Endodermal cell (in vitro differentiated cells): ENCODE measurements at places on chromosomes 3 and 15. TPM values are rescaled to one million over a fixed set of nuclear protein-coding genes. Genes with fewer than 3 reads are reported as not detected.

GPR149 gene
- total RNA-seq = not detected in 2 replicates

C3orf49 gene
- not detected in 3 replicates for total RNA-seq

CRABP1 gene
- total RNA-seq = 103 and 118 TPM in 2 replicates

MEF2A gene
- total RNA-seq = 25.5 and 28.6 TPM in 2 replicates

LRRC31 gene
- total RNA-seq = not detected in 2 replicates

TF gene
- 0.23 and 0.40 TPM in 2 replicates for total RNA-seq

MST1 gene
- 25.7 and 30.8 TPM in 2 replicates for total RNA-seq

UBAP1L gene
- 1.5 to 4.3 TPM (median 3.4 TPM) in 3 replicates for total RNA-seq

GRCh38 chr3:181565416-181565815, 146.3 kb upstream of the SOX2 start:
- no peak overlapping the region for H3K27ac ChIP-seq
- no peak overlapping the region for H3K4me3 ChIP-seq
- no peak for DNase-seq
- peaks cover 38% of the 10 kb centered on the region for H3K27me3 ChIP-seq

GRCh38 chr3:171796625-171797264, 13.5 kb downstream of the PLD1 start:
- no peak for DNase-seq
- H3K36me3 ChIP-seq = no peaks in the 10 kb centered on the region
- no peaks in the 10 kb centered on the region for H3K4me1 ChIP-seq
- no peak overlapping the region for H3K4me3 ChIP-seq

GRCh38 chr15:70344666-70345065, 246.9 kb upstream of the TLE3 start:
- no peak overlapping the region for H3K27ac ChIP-seq
- H3K4me3 ChIP-seq = no peak overlapping the region
- H3K4me1 ChIP-seq = peaks cover 17% of the 10 kb centered on the region
- H3K36me3 ChIP-seq = no peaks in the 10 kb centered on the region

DNA sequence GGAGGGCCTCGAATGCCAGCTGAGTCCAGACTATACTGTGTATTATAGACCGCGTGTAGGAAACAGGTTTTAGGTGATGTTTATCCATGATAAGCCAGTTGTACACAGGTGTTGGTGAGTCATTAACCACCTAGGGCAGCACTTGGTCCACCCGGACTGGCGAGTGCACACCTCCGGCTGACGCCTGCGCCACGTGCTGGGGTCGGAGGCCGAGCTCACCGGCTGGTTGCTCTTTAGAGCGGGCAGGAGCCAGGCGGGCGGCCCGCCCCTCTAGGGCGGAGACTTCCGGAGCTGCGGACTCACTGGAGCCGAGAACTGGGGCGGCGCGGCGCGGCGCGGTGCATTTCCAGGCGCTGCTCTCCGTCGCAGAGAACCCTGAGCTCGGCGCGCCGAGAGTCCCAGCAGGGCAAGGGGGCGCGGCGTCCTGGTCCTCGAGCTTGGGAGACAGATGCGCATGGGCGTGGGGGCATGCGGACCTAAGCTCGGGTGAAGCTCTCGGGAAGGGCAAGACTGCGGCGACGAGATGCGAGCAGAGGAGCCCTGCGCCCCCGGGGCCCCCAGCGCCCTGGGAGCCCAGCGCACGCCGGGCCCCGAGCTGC, at the start of gene ESYT3:
ESYT3 (plus strand) TSS at position 341 of the 599 bp plus-strand sequence; CDS start at position 524, 183 bp downstream.
- H3K27me3 ChIP-seq = peaks cover 49% of the 10 kb centered on the region
- H3K4me1 ChIP-seq = no peaks in the 10 kb centered on the region
- peak; percentile 92 for DNase-seq
- H3K27ac ChIP-seq = no peak within 1 kb of the TSS
- no peaks in the 10 kb centered on the region for H3K36me3 ChIP-seq

DNA sequence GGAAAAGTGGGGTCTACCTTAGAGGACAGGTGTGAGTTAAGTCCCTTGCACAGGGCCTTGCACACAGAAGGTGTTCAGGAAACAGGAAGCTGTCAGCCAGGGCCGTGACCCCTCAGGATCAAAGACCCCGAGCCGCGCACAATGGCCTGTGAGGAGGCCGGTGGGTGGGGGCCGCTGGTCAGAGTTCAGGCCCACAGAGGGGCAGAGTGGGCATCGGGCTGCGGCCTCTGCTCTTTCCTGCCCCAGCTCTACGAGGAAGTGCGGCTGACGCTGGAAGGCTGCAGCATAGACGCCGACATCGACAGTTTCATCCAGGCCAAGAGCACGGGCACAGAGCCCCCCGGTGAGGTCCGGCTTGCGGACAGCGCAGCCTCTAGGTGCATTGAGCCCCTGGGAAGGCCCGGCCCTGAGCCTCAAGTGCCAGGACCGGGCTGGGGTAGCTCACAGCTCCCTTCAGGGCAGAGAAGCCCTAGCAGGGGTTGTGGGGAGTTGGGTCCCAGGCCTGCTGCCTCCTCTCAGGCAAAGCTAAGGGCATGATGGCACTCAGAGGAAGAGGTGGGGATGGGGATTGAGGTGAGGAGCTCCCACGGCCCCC, 37.2 kb downstream of the PSTPIP1 start:
- no peak overlapping the region for H3K27ac ChIP-seq
- H3K27me3 ChIP-seq = no peaks in the 10 kb centered on the region
- no peaks in the 10 kb centered on the region for H3K36me3 ChIP-seq
- peaks cover 7% of the 10 kb centered on the region for H3K4me1 ChIP-seq
- H3K4me3 ChIP-seq = no peak overlapping the region

GRCh38 chr3:161914703-161915417, 418.3 kb downstream of the OTOL1 start:
- no peaks in the 10 kb centered on the region for H3K4me1 ChIP-seq
- no peak overlapping the region for H3K4me3 ChIP-seq
- H3K36me3 ChIP-seq = no peaks in the 10 kb centered on the region
- DNase-seq = peak; percentile 79
- H3K27ac ChIP-seq = no peak overlapping the region
- no peaks in the 10 kb centered on the region for H3K27me3 ChIP-seq

DNA sequence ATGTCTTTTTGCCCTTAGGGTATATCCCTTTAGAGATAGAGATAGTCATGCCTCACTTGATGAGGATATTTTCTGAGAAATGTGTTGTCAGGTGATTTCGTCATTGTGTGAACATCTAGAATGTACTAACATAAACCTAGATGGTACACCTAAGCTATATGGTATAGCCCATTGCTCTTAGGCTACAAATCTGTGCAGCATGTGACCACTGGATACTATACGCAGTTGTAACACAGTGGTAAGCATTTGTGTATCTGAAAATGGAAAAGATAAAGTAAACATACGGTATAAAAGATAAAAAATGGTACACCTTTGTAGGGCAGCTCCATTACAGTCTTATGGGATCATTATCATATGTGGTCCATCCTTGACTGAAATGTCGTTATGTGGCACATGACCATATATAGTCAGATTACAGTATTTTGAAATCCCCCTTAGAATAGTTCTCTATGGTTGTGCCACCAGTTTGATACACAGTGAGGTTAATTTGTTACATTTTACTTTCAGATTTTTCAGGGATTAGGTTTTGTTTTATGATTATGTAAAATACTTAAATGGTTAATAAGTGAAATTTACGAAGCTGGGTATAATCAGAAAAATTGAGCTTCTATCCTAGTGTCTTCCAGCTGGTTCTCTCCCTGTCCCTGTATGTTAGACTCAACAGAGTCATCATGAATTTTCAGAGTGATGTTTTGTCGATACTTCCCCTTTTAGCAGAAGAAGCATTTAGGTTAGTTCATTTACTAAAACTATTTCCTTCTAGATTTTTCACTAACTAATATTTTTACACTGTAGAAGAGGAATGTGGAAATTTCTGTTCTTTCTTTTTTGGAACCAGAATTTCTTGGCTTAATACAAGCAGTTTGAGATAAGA, 12.8 kb downstream of the SETD5 start:
- no peaks in the 10 kb centered on the region for H3K4me1 ChIP-seq
- no peak for DNase-seq
- H3K27me3 ChIP-seq = no peaks in the 10 kb centered on the region
- no peak overlapping the region for H3K4me3 ChIP-seq

DNA sequence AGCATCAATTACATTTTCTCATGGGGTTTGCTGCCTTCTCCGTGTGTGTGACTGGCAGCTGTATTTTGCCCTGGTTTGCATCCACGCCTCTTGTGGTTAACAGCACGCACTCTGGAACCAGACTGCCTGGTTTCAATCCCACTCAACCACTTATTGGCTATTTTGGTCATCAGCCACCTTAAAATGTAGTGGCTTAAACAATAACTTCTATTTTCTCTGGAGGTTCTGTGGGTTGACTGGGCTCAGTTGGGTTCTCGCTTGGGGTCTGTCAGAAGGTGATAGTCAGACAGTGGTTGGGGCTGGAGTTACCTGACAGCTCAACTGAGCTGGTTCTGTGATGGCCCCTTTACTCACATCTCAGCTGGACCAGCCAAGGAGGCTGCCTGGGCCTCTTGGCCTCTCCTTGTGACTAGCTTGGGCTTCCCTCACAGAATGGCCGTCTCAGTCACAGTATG, 36.8 kb downstream of the EHD4 start:
- DNase-seq = no peak
- H3K4me3 ChIP-seq = no peak overlapping the region
- H3K27me3 ChIP-seq = no peaks in the 10 kb centered on the region
- peaks cover 4% of the 10 kb centered on the region for H3K4me1 ChIP-seq
- peaks cover 33% of the 10 kb centered on the region for H3K36me3 ChIP-seq

- peaks cover 3% of the 10 kb centered on the region for H3K4me1 ChIP-seq
- no peaks in the 10 kb centered on the region for H3K27me3 ChIP-seq
- H3K36me3 ChIP-seq = no peaks in the 10 kb centered on the region
- H3K4me3 ChIP-seq = no peak overlapping the region
- H3K27ac ChIP-seq = no peak overlapping the region
Measured at GRCh38 chr3:71564361-71564760, 19.2 kb downstream of the FOXP1 start.

- H3K36me3 ChIP-seq = no peaks in the 10 kb centered on the region
- DNase-seq = no peak
- H3K27ac ChIP-seq = no peak overlapping the region
Measured at GRCh38 chr15:31776039-31776438, 254.3 kb upstream of the CHRNA7 start.

DNA sequence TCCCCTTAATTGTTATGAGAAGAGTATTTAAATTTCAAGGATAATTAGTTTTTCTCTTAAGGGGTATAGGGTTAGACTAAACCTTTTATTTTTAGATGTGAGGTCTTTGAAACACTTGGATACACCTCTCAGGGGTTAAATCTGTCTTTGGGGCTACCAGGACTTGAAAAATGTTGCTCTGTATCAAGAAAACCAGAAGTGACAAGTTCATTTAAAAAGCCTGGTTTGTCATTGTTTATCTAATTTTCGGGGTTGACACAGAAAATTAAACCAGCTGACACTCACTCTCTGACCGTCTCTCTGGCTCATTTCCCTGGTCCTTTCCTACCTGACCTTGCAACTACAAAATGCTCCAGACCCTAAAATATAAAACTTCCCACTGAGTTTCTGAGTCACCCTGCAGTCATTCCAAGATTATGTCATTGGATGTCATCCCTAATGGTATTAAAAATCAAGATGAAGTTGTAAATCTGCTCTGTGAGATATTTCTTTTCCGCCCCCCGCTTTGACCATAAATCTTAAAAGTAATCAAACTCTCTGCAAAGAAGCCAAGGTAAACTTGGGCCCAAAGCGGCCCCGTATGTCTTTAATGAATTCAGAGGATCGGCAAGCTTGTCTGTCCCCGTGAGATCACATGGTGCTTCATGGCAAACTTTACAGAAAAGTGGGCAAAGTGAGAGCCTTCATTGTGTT, 32.9 kb upstream of the SKOR1 start:
- no peak for DNase-seq
- no peaks in the 10 kb centered on the region for H3K4me1 ChIP-seq
- no peak overlapping the region for H3K4me3 ChIP-seq
- peaks cover 80% of the 10 kb centered on the region for H3K27me3 ChIP-seq

GRCh38 chr3:134299185-134299887, 48.7 kb upstream of the RYK start:
- peak overlapping the region; percentile 11 for H3K27ac ChIP-seq
- H3K36me3 ChIP-seq = no peaks in the 10 kb centered on the region
- no peak overlapping the region for H3K4me3 ChIP-seq
- no peaks in the 10 kb centered on the region for H3K27me3 ChIP-seq

GRCh38 chr15:26564361-26564760, 208.5 kb downstream of the GABRB3 start:
- no peak overlapping the region for H3K27ac ChIP-seq
- peaks cover 4% of the 10 kb centered on the region for H3K4me1 ChIP-seq

DNA sequence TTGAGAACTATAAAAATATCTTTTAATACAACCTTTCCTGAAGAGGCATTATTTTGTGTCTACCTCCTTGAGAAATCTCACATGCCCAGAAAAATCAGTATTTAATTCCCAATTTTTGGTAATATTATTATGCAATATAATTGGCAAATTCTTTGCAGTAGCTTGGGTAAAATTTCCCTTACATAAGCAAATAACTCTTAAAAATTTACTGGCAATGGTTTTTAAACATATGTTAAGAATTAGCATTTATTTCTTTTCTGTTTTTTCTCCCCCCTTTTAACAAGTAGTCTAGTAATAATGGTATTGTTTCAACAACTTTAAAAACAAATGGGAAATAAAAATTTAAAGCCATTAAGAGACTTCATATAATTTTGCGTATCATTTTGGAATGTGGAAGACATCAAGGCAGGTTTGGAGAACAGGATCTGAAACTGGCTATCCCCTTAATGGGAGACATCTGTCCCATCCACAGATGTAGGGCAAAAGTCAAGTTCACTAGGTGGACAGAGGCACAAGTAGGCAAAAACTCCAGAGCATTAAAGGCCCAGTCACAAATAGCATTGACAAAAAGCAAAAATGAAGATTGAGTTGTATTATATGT, 89.6 kb upstream of the AADACL2 start:
- H3K4me3 ChIP-seq = no peak overlapping the region
- H3K27me3 ChIP-seq = no peaks in the 10 kb centered on the region
- H3K36me3 ChIP-seq = no peaks in the 10 kb centered on the region
- H3K4me1 ChIP-seq = peaks cover under 1% of the 10 kb centered on the region
- no peak for DNase-seq
- no peak overlapping the region for H3K27ac ChIP-seq

GRCh38 chr3:9682096-9682495, 21.5 kb upstream of the CPNE9 start:
- no peaks in the 10 kb centered on the region for H3K27me3 ChIP-seq

DNA sequence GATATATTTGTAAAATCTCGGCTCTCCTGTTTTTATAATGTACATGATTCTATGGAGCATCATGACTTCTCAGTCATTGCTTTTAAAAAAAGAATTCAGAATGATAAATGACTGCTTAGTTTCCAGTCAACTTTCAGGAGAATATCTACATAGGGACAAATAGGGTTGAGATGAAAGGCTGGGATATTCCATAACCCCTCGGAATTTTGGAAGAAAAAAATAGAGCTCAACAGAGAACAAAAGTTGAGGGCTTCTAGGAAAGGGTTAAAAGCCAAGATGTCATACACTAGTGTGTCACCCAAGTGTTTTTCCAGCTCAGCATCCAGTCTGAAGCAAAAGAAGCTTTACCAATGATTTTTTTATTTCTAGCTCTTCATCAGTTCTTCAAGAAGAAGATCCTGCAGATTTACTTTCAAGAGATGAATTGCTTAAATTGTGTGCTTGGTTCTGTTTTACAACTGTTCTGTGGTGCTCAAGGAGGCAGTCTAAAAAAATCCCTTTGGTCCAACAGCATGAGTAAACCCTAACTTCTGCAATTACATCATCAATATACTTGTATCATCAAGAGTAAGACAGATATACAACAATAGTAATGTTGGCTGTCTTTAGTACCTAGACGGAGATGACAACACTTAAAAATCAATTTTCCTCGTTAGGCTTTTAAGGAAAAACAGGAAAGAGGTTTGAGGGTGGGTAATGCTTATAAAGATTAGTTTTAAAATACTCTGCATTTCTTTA, 979 bp downstream of the UNC13C start:
- H3K4me3 ChIP-seq = peak overlapping the region; percentile 82
- H3K27me3 ChIP-seq = peaks cover 28% of the 10 kb centered on the region
- no peak for DNase-seq
- peaks cover 4% of the 10 kb centered on the region for H3K4me1 ChIP-seq
- H3K27ac ChIP-seq = no peak overlapping the region

- no peak overlapping the region for H3K4me3 ChIP-seq
- peak overlapping the region; percentile 10 for H3K27ac ChIP-seq
- no peaks in the 10 kb centered on the region for H3K27me3 ChIP-seq
- H3K36me3 ChIP-seq = peaks cover 55% of the 10 kb centered on the region
Measured at GRCh38 chr15:68790242-68790575, 30.5 kb downstream of the ANP32A start.
